Activated CD4-positive, alpha-beta T cell treated with anti-CD3 and anti-CD28 coated beads, Interleukin-2, Interleukin-4, amounts not matched to agents 100 ng/mL and 50 ng/mL, durations not matched to agents 16 hours and 8 hours (primary cell): ENCODE measurements at places on chromosomes 7 and 10.

- no peak for DNase-seq
Measured at GRCh38 chr10:73906524-73907447, 4.1 kb upstream of the PLAU start.

GRCh38 chr7:83947260-83947659, 247.3 kb downstream of the SEMA3A start:
- DNase-seq: no peak

GRCh38 chr10:99329304-99329553, at the start of gene CNNM1:
CNNM1 (plus strand) TSS chr10:99329356; CDS start chr10:99329388, 32 bp downstream.
- DNase-seq: peak; percentile 20

DNA sequence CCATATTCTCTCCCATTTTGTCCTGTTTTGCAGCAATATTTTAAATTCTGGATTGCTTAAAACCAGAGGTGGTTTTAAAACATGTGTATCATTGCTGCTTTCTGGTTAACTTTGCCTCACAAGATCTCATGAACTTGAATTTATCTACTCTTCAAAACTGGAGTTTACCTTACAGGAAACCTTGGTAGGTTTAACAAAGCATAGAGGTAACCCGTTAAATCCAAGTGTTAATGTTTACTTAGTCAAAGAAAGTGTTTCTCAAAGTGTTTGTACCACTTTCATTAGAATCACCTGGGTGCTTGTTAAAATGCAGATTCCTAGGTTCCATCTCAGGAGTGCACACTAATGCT, 44.0 kb upstream of the VDAC2 start:
- no peak for DNase-seq

GRCh38 chr10:1022413-1022812, 3.2 kb downstream of the IDI2 start:
- no peak for DNase-seq
